ENCODE measurements at places on chromosomes 11 and 22.

GRCh38 chr22:30104501-30105156 lies 24.4 kb downstream of the HORMAD2 start:
- no peak for DNase-seq

- no peak for DNase-seq
These were observed 1.5 kb downstream of the ADAMTS8 start for GRCh38 chr11:130426837-130427341.

GRCh38 chr11:117930668-117931330 lies 1.6 kb upstream of the TMPRSS13 start:
- no peak for DNase-seq

DNA sequence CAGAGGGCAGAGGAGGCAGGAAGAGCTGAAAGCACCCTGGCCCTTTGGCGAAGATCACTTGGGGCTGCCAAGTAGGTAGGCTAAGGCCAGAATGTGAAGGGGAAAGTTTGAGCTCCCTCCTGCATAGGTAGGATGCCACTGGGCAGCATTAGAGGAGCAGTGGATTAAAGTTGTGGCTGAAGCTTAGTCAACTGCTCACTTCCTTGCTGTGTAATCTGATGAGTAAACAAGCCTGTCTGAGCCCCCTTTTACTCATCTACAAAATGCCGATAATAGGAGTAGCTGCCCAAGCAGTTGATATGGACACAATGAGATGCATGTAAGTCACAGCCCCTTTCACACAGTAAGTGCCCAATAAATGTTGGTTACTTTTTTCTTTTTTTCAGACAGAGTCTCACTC lies 216.4 kb downstream of the MN1 start:
- DNase-seq: no peak

DNA sequence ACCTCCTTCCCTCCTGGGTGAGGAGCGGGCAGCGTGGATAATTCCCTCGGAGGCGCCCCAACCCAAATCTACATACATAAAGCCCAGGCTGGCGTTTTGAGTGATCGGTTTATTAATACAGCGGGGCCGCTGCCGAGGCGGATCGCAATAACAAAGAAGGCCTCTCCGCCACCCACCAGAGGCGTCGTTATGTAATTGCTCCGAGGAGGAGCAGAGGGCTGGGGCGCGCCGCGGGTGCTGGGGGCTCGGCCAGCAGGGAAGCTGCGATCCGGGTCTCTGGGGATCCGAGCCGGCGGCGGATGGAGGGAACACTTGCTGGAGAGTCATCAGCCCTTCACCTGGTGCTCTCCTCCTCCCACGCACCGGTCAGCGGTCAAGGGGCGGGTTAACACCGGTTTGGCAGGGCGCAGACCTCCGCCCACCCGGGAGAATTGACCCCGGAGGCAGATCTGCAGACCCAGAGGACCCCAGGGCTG lies 6.4 kb upstream of the TP53I11 start:
- DNase-seq: no peak
